Muscle of leg (tissue), 16 donors: ENCODE measurements at places on chromosomes 16 and 17. TPM values are rescaled to one million over a fixed set of nuclear protein-coding genes. Genes with fewer than 3 reads are reported as not detected.

HOXB8 gene
- 0.46 TPM for polyA plus RNA-seq

LHX1 gene
- not detected for polyA plus RNA-seq

DNA sequence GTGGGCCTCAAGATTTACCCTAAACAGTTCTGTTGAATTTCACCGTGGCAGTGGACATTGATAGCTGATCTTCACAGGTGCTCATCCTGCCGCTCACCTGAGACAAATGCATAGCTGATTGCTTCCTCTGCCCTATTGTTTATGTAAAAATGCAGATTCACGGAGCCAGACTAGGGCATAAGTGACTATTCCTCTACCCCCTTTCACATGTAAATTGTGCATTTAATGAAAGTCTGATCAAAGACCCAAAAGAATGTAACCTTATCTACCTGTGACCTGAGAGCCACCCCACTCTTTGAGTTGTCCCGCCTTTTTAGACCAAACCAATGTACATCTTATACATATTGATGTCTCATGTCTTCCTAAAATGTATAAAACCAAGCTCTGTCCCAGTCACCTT lies 312.4 kb upstream of the CDH5 start:
- no peak overlapping the region for H3K27ac ChIP-seq
- H3K4me3 ChIP-seq = no peak overlapping the region
- H3K36me3 ChIP-seq = no peaks in the 10 kb centered on the region
- peaks cover 17% of the 10 kb centered on the region for H3K4me1 ChIP-seq

DNA sequence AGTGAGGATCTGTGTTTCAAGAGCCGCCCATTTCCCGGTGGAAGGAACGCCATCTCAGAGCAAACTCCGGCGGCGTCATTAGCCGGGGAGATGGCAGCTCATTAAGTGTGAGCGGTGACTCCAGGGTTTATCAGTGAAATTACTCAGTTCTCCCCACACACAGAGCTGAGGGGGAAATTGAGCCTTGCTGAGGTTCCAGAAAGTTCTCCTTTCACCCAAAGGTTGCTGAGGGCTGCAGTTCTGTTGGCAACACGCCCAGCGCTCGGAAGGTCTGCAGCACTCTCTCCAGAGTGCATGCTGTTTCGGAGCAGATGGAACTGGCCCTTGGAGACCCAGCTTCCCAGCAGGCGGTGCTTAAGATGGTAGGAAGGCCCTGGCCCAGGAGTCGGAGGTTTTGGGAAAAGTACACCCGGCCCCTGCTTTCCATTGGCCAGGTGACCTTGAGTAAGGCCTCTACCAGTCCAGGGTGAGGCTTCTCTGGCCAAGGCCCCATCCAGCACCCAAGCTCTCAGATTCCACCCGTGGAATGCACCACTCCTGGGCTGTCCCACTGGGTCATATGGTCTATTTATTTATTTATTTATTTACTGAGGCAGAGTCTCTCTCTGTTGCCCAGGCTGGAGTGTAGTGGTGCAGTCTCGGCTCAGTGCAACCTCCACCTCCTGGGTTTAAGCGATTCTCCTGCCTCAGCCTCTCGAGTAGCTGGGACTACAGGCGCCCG lies 167.7 kb upstream of the CIBAR2 start:
- H3K27me3 ChIP-seq = no peaks in the 10 kb centered on the region
- H3K27ac ChIP-seq = peak overlapping the region; percentile 35
- H3K4me1 ChIP-seq = peaks cover 64% of the 10 kb centered on the region
- H3K36me3 ChIP-seq = no peaks in the 10 kb centered on the region

DNA sequence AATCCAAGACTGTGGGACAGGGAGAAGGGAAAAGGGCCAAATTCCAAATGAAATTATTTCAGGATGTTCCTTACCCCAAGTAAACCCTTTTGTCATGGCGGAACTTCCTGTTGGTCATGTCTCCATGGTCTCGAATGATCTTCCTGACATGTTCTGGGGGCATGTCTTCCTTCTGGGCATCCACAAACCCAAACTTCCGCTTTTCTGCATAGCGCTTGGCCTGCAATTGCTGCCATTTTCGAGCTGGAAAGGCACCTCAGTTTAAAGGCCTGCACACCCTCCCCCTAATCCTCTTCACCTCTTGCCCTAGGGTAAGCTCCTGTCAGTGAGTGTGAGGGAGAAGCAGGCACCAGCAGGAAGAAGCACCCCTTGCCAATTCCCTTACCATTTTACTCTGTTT lies 1.2 kb downstream of the PRPF8 start:
- DNase-seq = no peak
- no peak overlapping the region for H3K27ac ChIP-seq
- peak overlapping the region; percentile 87 for H3K4me3 ChIP-seq
- no peaks in the 10 kb centered on the region for H3K27me3 ChIP-seq
- H3K36me3 ChIP-seq = peaks cover 45% of the 10 kb centered on the region
- peaks cover 11% of the 10 kb centered on the region for H3K4me1 ChIP-seq
